Stomach (tissue), 19 donors: ENCODE measurements at places on chromosomes 11 and 22. TPM values are rescaled to one million over a fixed set of nuclear protein-coding genes. Genes with fewer than 3 reads are reported as not detected.

DNA sequence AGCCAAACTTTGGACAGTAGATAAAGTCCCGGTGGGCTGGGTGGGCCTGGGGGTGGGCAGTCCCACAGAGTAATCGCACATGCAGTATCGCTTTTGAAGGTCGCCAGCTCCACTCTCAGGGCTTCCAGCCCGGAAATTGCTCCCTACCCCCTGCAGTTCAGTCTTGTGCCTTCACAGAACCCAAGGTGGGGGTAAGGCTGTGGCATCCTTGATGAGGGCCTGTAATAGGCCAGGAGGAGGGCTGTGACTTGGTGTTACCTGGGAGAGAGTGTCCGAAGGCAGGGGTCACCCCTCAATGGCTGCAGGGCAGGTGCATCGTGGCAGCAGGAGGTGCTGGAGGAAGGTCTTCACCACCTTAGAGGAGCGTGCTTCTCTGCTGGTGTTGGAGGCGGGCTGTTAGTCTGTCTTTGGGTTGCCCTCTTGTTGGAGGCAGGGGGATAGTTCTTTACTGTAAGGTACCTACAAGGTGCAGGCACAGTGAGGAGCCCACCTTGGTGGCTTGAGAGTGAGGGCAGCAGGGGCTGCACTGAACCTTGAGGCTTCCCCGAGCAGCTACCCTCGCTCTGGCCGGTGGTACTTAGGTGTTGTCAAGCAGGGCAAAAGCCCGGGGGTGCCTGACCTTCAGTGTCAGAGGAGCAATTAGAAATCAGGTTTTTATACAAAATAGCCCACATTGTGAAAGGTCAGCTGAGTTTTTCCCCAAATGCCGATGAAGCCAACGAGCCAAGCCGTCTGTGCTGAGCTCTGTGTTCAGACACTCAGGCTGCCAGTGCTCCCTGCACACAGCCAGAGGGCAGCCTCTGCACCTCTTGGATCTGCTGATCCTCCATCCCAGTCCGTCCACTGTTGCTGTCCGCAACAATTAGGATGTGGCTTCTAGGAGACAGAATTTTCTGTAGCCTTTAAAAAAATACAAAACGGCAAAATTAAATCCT is 21.9 kb downstream of the SAMM50 start:
- DNase-seq, result no peak

DNA sequence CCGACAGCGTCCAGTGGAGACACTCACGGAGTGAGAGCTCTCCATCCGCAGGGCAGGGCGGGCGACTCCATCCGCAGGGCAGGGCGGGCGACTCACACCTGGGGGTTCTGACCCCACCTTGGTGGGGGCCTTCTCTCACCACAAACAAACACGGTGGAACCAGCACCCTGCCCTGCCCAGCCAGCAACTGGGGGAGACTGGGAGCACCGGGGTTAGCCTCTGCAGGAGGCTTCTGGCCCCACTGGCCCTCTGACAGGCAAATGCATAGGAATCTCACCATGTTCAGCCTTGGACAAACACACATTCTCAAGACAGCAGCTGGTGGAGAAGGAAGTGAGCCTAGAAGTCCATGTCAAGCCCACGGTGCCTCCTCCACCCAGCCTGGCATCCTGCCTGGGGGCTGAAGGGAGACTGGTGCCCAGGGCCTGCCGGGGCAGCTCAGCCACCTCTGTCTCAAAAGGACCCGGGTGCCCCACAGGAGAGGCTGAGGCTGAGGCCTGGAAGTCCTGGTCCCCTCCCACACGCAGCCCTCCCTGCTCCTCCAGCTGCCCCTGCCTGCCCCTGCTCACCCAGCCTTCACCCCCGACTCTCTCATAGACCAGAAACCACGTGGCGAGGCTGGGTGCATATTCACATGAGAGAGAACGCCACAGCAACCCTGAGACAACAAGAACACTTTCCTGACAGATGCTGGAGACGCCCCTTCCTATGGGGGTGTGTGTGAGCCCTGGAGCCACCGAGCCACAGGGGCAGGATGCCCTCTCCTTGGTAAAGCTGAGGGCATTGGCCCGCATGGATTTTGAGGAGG is 98.4 kb upstream of the B3GAT1 start:
- no peak for DNase-seq

- no peak for DNase-seq
These were observed 1152.4 kb downstream of the LRRC4C start for GRCh38 chr11:40306938-40307548.

GRCh38 chr22:26210334-26210733 is 41.1 kb downstream of the SEZ6L start:
- no peak for DNase-seq

DNA sequence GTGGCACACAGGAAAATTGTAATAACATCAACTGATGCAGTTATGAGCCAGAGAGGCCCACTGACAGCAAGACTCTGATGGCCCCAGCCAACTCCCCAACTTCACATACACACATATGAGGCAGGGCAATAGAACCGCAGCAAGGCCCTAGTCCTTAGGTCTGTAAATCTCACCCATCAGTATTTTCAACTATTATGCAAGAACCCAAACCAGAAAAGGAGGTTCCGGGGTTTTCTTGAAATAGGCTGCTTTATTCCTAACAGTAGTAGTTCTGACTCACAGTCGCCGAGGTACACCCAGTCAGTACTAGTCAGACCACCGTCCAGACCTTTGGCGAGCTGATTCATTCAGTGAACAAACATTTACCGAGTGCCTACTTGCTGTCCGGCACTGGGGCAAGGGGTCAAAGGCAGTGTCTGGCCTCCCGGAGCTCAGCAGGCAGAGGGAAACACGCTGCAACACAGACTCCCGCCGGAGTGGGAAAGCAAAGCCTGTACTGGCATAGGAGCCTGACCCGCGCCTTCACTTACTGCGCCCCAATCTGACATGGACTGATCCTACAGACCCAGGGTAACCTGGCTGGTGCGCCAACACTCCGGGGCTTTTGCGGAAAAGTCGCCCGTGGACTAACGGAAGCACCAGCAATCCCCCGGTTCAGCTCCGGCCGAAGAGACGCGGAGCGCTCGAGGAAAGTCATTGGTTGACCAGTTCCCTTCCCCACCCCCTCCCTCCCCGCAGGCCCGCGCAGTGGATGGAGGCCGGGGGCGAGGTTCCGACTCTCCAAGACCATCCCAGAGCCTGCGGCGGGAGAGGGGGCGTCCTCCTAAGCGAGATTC is 1.3 kb downstream of the PLEKHA7 start:
- peak; percentile 78 for DNase-seq

Gene NXPE1
- not detected for total RNA-seq

Gene OR2AT4
- total RNA-seq, result not detected

Gene OR2AG1
- total RNA-seq, result under 0.01 TPM

Gene MN1
- total RNA-seq, result 2.2 TPM
